ENCODE measurements at places on chromosomes 3 and 15.
A peak's percentile ranks its signal among the peaks of the same experiment; 100 is the strongest.

DNA sequence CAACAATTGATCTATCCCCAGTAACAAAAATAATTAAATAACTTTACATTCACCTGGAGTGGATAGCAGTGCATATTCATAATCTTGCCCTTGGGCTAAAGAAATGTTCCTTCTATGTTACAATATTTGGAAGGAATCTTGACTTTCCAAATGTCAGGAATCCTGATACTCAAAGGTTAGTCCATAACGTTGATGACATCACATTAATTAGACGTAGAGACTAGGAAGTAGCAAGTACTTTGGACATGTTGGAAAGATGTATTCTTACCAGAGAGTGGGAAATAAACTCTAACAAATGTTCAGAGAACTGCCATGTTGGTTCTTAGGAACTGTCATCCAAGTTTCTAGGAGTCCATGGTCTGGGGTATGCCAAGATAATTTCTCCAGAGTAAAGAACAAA is 70.6 kb upstream of the SLC25A36 start:
- H3K27me3 ChIP-seq: no peaks in the 10 kb centered on the region
- H3K27ac ChIP-seq: no peak overlapping the region
- no peak overlapping the region for H3K4me3 ChIP-seq
- H3K36me3 ChIP-seq: no peaks in the 10 kb centered on the region
- no peaks in the 10 kb centered on the region for H3K4me1 ChIP-seq
- no peak for DNase-seq

- H3K27me3 ChIP-seq: no peaks in the 10 kb centered on the region
- H3K27ac ChIP-seq: no peak overlapping the region
- H3K4me1 ChIP-seq: no peaks in the 10 kb centered on the region
- no peaks in the 10 kb centered on the region for H3K36me3 ChIP-seq
These were observed 35.2 kb downstream of the AP4E1 start for GRCh38 chr15:50943638-50944037.

DNA sequence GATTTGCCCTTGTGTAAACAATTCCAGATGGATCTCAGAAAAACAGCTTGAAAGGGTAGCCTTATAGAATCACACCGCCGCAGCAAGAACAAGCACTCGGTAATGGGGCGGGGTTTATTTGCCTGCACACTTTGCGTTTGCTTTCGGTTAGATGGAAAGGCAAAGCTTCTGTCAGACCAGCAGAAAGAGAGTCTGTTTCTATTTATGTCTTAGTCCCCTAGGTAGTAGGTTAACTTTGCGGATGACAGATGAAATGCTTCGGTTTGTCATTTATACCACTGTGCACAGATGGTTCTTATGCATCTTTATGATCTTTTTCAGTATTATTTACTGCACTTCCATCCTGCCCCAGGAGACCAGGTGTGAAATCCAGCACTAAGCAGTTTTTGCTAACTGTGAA is 62.2 kb downstream of the PYDC2 start:
- no peaks in the 10 kb centered on the region for H3K36me3 ChIP-seq
- no peak for DNase-seq
- H3K27me3 ChIP-seq: no peaks in the 10 kb centered on the region
- no peak overlapping the region for H3K27ac ChIP-seq

DNA sequence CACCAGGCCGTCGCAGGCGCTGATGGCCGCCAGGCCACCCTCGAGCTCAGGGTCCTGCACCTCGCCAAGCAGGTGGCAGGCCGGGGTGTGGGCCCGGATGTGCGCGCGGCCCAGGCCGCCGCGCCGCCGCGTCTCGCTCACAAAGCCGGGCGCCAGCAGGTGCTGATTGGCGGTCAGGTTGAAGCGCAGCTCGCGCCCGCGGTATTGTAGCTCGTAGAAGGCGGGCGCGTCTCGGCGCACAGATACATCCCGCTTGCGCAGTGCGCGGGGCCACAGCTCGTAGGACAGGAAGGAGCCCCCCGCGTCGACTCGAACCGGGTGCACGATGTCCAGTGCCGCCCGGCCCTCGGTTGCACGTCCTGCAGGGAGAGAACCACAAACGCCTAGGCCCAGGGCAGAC is 11.1 kb downstream of the ADAMTS7 start:
- H3K27ac ChIP-seq: no peak overlapping the region
- peak; percentile 85 for DNase-seq
- H3K27me3 ChIP-seq: no peaks in the 10 kb centered on the region

GRCh38 chr15:48279608-48280007 is 51.6 kb upstream of the DUT start:
- H3K36me3 ChIP-seq: no peaks in the 10 kb centered on the region
- no peaks in the 10 kb centered on the region for H3K4me1 ChIP-seq
- no peak for DNase-seq
- no peaks in the 10 kb centered on the region for H3K27me3 ChIP-seq
- H3K4me3 ChIP-seq: no peak overlapping the region

DNA sequence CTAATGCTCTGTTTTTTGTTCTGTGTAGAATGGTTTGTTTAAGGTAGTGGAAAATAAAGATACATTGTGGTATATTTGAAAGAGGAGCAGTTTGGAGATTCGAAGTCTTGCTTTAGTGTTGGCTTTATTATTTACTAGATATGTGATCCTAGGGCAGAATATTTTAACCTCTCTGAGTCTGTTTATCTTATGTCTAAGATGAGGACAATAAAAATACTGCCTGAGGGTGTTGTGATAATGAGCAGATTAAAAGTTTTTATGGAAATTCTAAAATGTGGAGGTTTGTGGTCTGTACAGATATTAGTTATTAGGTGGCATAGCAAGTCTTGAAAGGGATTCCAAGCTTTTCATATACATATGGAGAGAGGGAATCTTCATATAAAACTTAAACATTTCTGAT is 15.0 kb downstream of the TCF12 start:
- H3K27me3 ChIP-seq: no peaks in the 10 kb centered on the region
- no peak overlapping the region for H3K27ac ChIP-seq
- H3K36me3 ChIP-seq: no peaks in the 10 kb centered on the region

DNA sequence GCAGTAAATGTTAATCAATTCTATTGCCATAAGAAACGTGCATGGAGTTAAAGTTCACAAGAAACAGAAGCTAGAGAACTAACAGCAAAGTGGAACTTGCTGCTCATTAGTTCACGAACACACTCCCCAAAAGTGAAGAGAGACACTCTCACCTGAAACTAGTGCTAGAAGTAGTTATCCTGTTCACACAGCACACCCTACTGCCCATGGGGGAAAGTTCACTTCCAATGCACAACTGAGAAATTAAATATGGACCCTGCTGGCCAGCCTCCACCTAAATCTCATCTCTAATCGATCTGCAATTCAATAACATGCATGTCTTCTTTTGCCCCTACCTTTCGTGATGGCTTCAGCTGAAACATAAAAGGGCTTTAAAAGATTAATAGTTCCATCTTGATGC is 39.4 kb upstream of the FRMD4B start:
- peaks cover 13% of the 10 kb centered on the region for H3K4me1 ChIP-seq
- no peak overlapping the region for H3K27ac ChIP-seq
- no peak for DNase-seq
- no peaks in the 10 kb centered on the region for H3K36me3 ChIP-seq

DNA sequence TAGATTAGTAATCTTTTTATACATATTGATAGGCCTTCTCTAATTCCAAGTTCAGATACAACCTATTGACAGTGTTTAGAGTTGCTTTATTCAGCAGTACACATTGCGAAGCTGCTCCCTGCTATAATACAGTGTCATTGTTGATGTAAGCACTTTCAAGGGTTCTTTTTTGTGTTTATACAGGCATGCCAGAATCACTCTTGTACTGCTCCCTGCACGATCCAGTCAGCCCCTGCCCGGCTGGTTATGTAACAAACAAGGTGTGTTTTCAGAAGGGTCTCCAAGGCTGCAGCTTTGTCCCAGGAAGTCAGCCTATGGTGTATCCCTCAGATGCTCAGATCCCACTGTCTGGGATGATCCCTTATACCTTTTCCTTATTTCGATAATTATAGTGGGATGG is 11.3 kb downstream of the QTRT2 start:
- H3K27me3 ChIP-seq: no peaks in the 10 kb centered on the region
- no peak overlapping the region for H3K4me3 ChIP-seq
- peaks cover 3% of the 10 kb centered on the region for H3K36me3 ChIP-seq
- no peak for DNase-seq
- no peak overlapping the region for H3K27ac ChIP-seq
- peaks cover 5% of the 10 kb centered on the region for H3K4me1 ChIP-seq

DNA sequence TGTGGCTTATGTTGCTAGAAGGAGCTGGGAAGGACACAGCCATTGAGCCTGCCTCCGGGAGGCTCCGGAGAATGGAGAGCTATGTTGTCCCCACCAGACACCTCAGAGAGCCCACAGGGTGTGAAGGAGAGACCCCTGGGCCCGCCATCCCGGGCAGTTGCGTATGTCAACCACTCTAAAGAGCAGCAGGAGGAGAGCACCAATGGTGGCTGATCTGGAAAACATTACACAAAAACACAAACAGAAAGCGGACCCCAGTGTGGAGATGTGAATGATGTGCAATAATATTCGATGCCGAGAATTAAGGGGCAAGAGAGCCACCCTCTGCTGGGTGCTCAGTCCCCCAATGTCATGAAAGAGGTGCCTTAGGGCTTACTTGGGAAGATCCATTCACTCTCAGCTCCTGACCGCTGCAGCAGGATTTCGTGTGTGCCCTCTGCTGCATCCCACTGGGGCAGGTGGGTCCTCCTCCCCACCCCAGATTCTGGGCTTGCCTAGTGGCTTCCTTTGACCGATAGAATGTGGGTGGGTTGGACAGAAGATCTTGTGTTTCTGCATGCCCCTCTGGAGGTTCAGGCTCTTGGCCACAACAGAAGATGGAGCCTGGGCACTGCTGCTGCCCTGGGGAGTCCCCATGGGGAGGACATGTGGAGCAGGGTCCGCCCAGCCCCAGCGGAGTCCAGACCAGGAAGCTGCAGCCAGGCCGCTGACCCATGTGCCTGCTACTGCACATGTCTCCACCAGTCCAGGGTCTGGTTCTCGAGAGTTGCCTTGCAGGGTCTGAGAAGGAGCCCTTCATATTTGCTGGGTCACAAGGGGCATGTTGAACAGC is 245.3 kb downstream of the OCA2 start:
- H3K27me3 ChIP-seq: no peaks in the 10 kb centered on the region
- DNase-seq: no peak
- H3K36me3 ChIP-seq: no peaks in the 10 kb centered on the region
- H3K4me3 ChIP-seq: no peak overlapping the region
- no peaks in the 10 kb centered on the region for H3K4me1 ChIP-seq
- H3K27ac ChIP-seq: no peak overlapping the region

GRCh38 chr15:55707518-55707917 is 35.4 kb downstream of the PRTG start:
- DNase-seq: no peak
- no peaks in the 10 kb centered on the region for H3K27me3 ChIP-seq
- no peak overlapping the region for H3K4me3 ChIP-seq

GRCh38 chr3:10552631-10552943 is 47.2 kb upstream of the ATP2B2 start:
- no peaks in the 10 kb centered on the region for H3K27me3 ChIP-seq
- no peak overlapping the region for H3K27ac ChIP-seq
- no peak for DNase-seq
- no peaks in the 10 kb centered on the region for H3K36me3 ChIP-seq

- peaks cover 7% of the 10 kb centered on the region for H3K4me1 ChIP-seq
- H3K27me3 ChIP-seq: no peaks in the 10 kb centered on the region
- DNase-seq: no peak
These were observed 52.7 kb downstream of the TMCC1 start for GRCh38 chr3:129840707-129841360.

DNA sequence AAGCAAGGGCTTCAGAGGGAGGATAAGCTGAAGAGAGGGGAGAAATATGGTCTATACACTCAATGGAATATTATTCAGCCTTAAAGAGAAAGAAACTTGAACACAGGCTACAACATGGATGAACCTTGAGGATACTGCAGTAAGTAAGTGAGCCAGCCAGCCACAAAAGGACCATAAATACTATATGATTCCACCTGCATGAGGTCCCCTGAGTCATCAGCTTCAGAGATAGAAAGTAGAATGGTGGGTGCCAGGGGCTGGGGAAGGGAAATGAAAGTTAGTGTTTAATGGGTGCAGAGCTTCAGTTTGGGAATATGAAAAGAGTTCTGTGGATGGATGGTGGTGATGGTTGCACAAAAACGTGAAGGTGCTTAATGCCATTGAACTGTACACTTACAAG is 68.4 kb upstream of the SEC13 start:
- H3K4me3 ChIP-seq: no peak overlapping the region
- H3K27ac ChIP-seq: no peak overlapping the region
- no peak for DNase-seq
- no peaks in the 10 kb centered on the region for H3K27me3 ChIP-seq
- no peaks in the 10 kb centered on the region for H3K4me1 ChIP-seq
- H3K36me3 ChIP-seq: no peaks in the 10 kb centered on the region

DNA sequence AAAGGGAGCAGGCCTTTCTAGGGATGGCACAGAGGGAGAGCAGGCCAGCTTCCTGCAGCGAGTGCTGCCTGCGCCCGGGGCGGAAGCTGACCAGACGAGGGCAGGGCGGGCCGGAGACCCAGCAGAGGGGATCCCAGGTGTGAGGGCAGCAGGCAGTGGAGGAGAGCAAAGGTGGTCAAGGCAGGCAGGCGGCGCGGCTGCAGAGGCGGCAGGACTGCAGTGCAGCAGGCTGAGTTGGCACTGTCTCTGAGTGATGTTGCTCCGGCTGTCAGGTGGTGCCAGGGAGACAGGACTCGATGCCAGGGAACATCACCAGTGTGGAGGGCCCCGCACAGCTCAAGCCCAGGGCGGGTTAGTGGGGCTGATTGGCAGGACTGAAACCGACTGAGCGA is 22.3 kb upstream of the PLXNA1 start:
- peak; percentile 80 for DNase-seq
- no peaks in the 10 kb centered on the region for H3K36me3 ChIP-seq

- no peak for DNase-seq
- no peaks in the 10 kb centered on the region for H3K4me1 ChIP-seq
- H3K36me3 ChIP-seq: no peaks in the 10 kb centered on the region
- no peaks in the 10 kb centered on the region for H3K27me3 ChIP-seq
These were observed 62.5 kb downstream of the WHAMM start for GRCh38 chr15:82871832-82872484.

GRCh38 chr3:96813820-96814650 is at the start of gene EPHA6:
EPHA6 (plus strand) TSS chr3:96814594.
- H3K27me3 ChIP-seq: no peaks in the 10 kb centered on the region
- no peaks in the 10 kb centered on the region for H3K36me3 ChIP-seq
- peak; percentile 86 for DNase-seq

- no peak overlapping the region for H3K4me3 ChIP-seq
- no peaks in the 10 kb centered on the region for H3K36me3 ChIP-seq
- peak overlapping the region; percentile 32 for H3K27ac ChIP-seq
- H3K4me1 ChIP-seq: peaks cover 30% of the 10 kb centered on the region
- peaks cover 44% of the 10 kb centered on the region for H3K27me3 ChIP-seq
- DNase-seq: no peak
These were observed 547 bp downstream of the WNT7A start for GRCh38 chr3:13879102-13879945.

GRCh38 chr3:129758306-129758705 is 135.2 kb downstream of the TMCC1 start:
- no peaks in the 10 kb centered on the region for H3K4me1 ChIP-seq
- no peak for DNase-seq
- no peak overlapping the region for H3K4me3 ChIP-seq
- no peak overlapping the region for H3K27ac ChIP-seq

DNA sequence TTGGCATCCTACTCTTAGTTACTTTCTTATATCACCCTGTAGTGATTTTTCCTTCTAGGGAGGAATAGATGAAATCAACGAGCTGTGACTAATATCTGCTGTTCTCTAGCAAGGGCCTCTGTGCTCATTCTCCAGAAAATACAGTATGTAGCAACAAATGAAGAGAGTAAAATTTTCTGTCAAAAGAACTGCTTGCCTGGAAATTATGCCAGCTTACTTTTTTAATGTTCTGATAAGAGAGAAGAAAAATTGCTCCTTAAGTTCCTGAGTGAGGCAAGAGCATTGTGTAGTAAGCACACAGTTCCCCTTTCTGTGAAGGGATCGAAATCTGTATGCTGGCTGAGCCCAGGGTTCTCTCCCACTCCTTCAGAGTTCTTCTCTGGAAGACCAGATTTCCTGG is 51.4 kb upstream of the GK5 start:
- DNase-seq: no peak
- H3K27ac ChIP-seq: no peak overlapping the region
- H3K36me3 ChIP-seq: no peaks in the 10 kb centered on the region
- no peak overlapping the region for H3K4me3 ChIP-seq
- no peaks in the 10 kb centered on the region for H3K27me3 ChIP-seq
